ENCODE measurements at places on chromosomes 1 and 21.
A peak's percentile ranks its signal among the peaks of the same experiment; 100 is the strongest.

DNA sequence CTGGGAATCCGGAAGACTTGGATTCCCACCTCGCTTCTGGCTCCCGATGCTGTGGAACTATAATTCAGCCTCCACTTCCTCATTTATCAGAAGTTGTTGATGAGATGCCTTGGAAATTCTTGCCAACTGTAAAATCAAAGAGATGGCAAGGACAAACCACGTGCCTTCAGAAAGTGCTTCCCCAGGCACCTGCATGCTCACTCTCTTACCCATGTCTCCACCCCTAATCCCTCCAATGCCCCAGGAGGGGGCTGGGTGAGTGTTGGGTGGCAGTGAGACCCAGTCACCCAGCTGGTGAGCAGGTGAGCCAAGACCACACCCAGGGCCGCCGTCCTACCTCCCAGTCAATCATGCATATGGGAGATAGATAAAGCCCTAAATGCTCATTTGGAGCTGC lies 160.8 kb downstream of the PSMG1 start:
- no peak for DNase-seq

- no peak for DNase-seq
These were observed 25.2 kb downstream of the RUNX3 start for GRCh38 chr1:24904731-24905354.

- no peak for DNase-seq
These were observed 88.3 kb downstream of the RPE65 start for GRCh38 chr1:68361346-68361910.

DNA sequence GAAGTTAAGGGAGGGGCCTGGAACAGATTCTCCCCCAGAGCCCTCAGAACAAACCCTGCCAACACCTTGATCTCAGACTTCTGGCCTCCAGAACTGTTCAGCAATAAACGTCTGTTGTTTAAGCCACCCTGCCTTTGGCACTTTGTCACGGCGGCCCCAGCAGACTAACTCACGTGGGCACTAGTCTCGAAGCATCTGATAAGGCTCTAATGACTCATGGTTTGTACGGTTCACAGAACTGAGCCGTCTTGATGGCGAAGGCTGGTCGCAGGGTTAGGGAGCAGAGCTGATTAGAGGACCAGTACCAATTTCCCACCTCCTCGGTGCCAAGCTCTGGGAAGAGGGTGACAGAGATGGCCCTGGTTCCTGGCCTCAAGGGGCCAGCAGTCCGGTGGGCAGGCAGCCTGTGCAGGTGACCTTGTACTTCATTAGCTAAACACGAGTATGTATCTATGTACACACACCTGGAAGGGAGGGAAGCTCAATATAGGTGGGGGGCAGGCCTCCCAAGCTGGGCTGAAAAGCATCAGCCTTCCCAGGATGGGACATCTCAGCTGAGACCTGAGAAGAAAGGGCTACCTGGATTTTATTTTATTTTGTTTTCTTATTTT lies 112.8 kb downstream of the MRPS6 start:
- DNase-seq, result peak; percentile 38

DNA sequence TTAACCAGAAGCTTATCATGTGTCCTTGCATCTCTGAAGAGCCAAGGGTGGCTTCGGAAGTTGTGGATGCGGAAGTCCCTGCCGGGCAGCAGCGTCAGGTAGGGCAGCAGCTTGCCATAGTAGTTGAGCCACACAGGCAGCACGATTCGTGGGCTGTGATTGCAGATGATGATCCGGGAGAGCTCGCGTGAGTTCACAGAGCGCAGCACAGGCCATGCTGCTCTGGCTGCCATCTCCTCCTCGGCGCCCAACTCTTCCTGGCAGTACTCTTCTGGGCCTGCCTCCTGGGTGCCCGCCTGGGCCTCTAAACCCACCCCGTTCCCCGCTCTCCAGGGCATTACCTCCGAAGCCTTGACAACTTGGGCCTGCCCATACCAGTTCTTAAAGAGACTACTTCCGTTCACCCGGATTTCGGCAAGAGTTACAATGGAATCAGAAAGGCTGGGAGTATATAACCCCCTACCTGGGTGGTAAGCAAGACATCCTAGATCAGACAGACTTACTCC lies at the start of gene VHLL:
Gene VHLL, minus strand, starts transcription at position 456 of the 506 bp plus-strand sequence. Its CDS starts 118 bp downstream, at position 338.
- no peak for DNase-seq

DNA sequence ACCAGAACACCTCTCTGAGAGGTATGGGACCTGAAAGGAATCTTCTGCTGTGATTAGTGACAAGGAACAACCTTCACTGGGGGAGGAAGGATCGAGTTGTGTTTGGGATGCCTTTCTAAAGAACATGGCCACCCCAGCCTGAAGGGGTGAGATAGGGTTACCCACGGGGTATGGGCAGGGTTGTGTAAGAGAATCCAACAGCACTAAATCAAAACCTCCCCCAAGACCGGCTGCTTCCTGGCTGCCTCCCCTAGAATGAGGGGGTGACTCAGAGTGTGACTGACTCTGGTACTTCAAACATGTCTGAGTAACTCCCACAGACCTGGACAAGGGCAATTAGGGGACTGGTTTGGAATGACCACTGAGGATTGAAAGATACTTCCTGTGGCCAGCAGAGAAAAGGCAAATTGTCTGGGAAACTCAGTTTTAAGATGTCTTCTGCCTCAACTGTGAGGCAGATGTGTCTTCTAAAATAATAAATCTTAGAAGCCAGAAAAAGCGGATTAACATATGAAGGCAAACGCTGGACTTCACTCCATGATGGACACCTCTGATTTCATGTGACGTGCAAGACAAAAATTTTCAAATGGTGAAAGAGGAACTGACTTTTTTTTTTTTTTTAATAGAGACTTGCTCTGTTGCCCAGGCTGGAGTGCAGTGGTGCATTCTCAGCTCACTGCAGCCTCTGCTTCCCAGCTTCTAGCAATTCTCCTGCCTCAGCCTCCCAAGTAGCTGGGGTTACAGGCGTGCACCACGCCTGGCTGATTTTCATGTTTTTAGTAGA lies 6.7 kb upstream of the PTPN14 start:
- peak; percentile 92 for DNase-seq

- peak; percentile 19 for DNase-seq
These were observed 75.7 kb upstream of the RRP15 start for GRCh38 chr1:218209351-218209861.

GRCh38 chr21:44013380-44014088 lies 1.4 kb downstream of the TRAPPC10 start:
- DNase-seq, result no peak

DNA sequence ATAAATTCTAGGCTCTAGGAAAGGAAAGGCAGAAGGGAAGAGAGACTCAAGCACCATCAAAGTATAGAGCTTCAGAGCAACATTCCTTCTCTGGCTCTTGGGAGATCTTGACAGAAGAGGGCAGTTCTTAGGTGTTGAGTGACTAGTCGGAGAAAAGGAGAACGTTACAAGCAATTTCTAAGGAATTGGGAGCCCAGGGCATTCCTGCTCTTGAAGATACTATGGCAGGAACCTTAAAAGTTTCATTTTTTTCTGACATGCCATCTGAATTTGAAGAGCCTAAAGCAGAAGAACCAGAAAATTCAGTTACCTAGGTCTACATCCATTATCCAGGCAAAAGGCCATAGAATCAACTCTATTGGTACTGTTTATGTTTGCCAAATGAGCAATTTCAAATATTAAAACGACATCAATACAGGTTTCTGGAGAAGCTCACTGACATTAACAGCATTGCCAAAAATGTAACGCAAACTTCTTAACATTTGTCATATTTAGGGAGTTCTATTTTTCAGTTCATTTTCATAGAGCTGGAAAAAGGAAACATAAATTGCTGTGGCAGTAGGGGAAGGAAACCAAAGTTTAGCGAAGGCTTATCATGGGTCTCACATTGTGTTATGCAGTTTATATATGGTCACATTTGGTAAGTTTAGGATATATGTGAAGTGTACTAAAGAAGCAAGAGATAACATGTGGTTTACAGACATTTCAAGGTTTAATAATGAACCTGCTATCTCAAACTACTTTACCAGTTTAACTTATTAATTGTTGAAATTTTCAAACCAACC lies 210.1 kb upstream of the NRIP1 start:
- no peak for DNase-seq

- no peak for DNase-seq
These were observed 222.9 kb upstream of the SGIP1 start for GRCh38 chr1:66311092-66311491.

DNA sequence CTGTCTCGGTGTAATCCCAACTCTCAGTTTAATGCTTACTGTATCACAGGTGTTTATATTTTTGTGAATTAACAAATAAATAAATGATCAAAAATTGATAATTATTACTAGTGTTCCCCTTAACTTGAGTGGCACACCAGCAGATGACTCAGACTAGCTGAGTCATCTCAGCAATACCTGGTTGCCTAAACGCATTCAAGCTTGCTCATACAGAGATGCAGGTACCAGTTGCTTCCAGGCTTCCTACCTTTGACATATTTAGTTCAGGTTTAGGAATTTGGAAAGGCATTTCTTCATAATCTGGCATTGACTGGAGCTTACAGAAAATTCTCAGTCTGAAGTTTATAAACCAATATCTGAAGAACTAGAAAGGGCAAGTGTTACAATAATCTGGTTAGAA lies 78.9 kb upstream of the LMO4 start:
- no peak for DNase-seq

DNA sequence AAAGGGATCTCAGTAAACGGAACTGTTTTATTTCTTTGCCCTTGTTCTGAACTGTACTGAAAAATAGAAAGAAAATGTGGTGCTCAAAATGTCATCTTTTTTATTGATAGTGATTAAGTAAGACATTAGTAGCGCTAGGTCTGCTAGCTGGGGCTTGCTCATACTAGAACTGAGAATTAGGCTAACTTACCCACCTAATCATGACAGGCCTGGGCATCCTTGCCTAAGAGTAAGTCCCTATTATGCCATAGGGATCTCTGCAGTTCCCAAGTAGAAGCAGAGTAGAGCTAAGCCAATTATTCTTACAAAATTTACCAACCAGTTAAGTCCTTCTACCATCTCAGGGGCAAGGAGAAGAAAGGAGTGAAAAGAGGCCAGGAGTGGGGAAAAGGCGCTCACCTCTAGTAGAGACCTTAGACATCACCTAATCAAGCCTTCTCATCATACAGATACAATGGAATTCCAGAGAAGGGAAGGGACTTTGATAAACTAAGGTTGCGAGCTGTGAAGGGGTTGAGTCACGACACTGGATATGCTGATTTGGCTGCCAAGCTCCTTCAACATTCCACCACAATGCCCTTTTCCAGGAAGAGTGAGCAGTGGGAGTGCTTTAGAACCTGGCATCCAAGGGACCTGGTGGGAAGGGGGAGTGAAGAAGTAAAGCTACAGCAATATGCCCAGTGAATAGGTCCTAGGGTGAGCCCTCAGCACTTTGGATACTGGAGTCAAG lies 27.7 kb upstream of the RPTN start:
- peak; percentile 40 for DNase-seq

GRCh38 chr1:175054736-175055135 lies 12.9 kb upstream of the TNN start:
- peak; percentile 27 for DNase-seq

DNA sequence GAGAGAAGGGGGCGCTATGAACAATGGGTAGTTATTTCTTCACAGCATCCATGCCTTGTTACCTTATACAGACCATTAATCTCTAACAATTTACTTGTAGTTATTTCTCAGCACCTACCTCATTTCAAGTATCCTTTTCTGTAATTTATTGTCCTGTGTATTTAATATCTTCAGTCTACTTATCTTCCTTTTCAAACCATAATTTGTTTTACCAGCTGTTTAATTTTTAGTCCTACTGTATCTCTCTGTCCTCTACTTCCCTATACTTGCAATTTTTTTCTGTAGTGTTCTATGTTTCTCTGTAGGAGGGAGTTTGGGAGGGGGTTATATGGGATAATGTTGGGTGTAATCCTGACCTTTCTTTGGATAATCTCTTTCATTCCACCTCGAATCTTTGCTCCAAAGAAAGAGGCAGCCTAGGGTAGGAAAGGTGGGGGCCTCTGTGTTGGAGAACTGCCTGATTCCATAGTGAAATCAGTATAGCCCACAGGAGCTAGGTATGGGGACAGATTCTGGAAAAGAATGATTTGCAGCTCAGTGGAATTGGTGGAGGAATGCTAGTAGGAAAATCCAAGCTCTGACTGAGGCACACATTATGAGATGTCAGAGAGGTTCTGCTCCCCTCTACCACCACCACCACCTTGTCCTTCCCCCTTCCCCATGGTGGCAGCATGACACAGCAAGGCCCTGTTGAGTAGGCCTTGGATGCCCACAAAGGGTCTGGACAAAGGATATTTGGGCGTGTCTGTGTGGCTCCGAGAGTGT lies 642 bp downstream of the MLLT11 start:
- DNase-seq, result peak; percentile 71

GRCh38 chr1:232622981-232623380 lies 7.0 kb downstream of the SIPA1L2 start:
- no peak for DNase-seq

- peak; percentile 37 for DNase-seq
These were observed 8.2 kb upstream of the CREG1 start for GRCh38 chr1:167561753-167562152.

GRCh38 chr1:233362743-233363142 lies 35.2 kb downstream of the MAP3K21 start:
- DNase-seq, result no peak

GRCh38 chr1:76303340-76303717 lies 228.8 kb downstream of the ST6GALNAC3 start:
- no peak for DNase-seq
